ENCODE measurements at places on chromosomes 5 and 9.
A peak's percentile ranks its signal among the peaks of the same experiment; 100 is the strongest.

- no peak for DNase-seq
Observed at GRCh38 chr9:94612071-94612470, 18.4 kb upstream of the FBP2 start.

DNA sequence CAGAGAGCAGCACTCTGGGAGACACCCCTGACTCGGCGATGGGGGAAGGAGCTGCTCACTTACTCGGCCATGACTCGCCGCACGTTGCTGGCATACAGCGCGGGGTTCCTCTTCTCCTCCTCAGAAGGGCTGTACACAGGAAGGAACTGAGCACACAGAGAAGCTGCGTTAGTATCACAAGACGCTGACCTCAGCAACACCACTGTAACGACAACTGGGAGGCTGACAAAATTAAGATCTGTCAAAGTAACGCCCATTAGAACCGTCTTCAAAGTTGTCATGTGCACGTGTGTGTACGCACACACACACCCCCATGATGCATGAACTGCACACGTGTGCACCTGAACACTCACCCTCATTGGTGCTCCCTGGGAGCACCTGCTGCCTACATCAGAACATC, 32.1 kb upstream of the SLC6A3 start:
- DNase-seq = no peak

GRCh38 chr5:77255617-77256016, 45.1 kb downstream of the PDE8B start:
- no peak for DNase-seq

DNA sequence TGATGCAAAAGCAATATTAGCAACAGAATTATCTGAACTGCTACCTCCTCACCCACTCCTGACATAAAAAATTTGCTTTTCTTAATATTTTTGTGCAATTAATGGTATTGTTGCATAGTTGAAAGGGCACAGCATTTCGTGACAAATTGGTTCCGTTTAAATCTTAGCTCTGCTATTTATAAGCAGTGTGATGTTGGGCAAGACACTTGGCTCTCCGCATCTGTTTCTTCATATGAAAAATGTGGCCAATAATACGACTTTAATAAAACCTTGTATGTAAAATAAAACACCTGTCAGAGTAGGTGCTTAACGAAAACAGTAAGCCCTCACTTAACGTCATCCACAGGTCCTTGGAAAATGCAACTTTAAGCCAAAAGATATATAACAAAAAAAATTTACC, 4.2 kb downstream of the TMEM167A start:
- DNase-seq = no peak

- no peak for DNase-seq
Observed at GRCh38 chr9:13929013-13929412, 384.9 kb downstream of the NFIB start.

DNA sequence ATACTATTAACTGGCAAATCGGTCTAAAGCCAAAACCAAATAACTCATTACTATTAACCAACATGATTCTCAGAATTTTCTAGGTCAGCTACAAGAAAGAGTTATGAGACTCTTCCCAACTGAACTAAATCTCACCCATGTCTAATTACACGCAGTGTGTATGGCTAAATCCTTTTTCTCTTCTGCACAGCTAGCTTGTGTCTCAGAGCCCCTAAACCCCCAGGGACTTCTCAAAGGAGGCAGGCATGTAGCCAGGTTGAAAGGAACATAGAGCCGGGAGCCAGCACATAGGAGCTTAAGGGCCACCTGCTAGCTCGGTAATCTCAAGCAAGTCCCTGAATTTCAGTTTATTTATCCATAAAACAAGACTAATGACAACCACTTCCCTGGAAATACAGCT, 2.2 kb upstream of the GZMK start:
- no peak for DNase-seq

DNA sequence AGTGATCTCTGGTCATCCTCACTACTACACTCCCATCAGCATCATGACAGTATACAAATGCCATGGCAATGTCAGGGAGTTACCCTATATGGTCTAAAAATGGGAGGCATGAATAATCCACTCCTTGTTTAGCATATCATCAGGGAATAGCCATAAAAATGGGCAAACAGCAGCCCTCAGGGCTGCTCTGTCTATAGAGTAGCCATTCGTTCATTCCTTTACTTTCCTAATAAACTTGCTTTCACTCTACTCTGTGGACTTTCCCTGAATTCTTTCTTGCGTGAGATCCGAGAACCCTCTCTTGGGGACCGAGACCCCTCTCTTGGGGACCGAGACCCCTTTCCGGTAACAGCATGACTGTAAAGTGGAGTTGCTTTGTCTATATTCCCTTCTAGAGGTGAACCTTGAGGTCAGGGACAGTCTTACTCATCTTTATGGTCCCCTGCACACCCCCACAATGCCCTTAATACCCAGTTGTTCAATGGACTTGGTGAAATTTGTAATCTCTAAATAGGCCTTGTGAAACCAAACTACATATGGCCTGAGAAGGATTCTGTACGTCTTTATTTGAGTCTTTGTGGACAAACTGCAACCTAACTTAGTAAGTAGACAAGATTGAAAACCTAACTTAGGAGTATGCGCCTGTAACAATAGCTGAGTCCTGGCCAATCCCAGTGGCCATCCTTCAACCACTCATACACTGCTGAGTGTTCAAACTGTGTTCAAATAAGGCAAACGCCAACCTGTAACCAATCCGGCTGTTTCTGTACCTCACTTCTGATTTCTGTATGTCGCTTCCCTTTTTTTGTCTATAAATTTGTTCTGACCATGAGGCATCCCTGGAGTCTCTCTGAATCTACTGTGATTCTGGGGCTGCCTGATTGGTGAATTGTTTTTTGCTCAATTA, 32.3 kb upstream of the UBTD2 start:
- DNase-seq = no peak

DNA sequence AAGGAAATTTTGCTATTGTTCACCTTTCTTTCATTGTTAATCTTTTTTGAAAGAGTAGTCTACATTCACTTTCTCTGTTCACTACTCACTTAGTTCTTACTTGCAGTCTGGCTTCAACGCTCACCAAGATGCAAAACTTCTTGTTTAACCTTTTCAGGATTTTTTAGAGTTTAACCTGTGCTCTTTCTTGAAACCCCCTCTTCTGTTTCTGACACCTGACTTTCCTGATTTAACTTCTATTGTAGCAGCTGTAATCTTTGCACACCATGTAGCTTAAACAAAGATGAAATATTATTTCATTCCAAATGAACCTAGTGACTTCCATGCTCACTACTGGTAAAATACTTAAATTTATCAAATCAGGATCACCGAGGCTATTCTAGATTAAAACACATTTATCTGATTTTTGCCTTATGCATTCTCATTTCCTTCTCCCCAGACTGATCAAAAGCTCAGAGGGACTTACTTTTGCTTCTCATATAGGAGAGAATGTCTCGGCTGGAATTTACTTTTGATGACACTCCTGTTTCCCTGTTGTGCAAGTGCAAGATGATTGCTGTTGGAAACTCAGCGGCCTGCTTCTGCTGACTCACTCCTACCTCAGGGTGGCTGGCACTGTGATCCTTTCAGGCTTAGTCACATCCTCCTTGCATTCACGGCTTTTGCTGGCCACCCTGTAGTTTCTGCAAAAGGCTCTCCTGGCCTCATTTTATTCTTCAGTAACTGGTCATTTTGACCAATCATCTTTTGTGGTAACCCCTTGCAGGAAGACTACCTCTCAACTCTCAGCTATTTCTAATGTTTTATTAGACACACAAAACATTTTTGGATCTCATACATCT, 109.3 kb upstream of the IFNE start:
- DNase-seq = no peak

DNA sequence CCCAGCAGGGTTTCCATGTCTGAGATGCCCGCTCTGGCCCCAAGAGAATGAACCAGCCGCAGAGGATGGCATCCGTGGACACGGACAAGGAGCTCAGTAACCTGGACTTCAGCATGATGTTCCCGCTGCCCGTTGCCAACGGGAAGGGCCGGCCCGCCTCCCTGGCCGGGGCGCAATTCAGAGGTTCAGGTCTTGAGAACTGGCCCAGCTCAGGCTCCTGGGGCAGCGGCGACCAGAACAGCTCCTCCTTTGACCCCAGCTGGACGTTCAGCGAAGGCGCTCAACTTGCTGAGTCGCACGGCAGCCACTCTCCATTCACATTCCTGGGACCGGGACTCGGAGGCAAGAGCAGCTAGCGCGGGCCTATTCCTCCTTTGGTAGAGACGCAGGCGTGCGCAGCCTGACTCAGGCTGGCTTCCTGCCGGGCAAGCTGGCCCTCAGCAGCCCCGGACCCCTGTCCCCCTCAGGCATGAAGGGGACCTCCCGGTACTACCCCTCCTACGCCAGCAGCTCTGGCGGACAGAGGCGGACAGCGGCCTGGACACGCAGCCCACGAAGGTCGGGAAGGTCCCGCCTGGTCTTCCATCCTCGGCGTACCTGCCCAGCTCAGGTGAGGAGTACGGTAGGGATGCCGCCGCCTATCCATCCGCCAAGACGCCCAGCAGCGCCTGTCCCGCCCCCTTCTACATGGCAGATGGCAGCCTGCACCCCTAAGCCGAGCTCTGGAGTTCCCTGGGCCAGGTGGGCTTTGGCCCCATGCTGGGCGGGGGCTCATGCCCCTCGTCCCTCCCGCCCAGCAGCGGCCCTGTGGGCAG, 74.4 kb downstream of the INSL6 start:
- no peak for DNase-seq

DNA sequence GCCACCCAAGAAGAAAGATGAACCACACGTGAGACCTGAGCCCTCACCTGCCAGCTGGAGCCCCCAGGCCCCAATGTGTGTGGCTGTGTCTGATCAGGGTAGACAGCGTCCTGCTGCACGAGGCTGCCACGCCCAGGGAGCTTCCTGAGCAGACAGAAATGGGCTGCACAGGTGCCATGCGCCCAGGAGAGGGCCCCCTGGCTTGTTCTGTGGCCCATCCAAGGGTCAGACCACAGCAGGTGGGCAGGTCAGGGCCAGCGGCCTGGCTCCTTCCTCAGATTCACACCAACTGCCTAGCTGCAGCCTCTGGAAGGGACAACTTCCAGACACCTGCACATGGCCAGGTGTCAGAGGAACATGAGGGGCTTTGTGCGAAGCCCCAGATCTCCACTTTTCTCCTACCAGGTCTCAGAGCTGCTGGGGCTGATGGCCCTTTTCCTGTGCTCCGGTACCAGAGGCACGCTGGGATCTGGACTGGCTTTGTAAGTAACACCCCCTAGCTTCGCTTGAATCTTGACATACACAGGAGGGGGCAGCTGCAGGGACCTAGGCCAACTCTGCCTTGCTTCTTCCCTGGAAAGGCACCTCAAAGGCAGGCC, 10.8 kb downstream of the SARDH start:
- no peak for DNase-seq

- no peak for DNase-seq
Observed at GRCh38 chr5:128350705-128351104, 187.3 kb downstream of the FBN2 start.

GRCh38 chr5:72623936-72624335, 116.7 kb upstream of the ZNF366 start:
- no peak for DNase-seq

DNA sequence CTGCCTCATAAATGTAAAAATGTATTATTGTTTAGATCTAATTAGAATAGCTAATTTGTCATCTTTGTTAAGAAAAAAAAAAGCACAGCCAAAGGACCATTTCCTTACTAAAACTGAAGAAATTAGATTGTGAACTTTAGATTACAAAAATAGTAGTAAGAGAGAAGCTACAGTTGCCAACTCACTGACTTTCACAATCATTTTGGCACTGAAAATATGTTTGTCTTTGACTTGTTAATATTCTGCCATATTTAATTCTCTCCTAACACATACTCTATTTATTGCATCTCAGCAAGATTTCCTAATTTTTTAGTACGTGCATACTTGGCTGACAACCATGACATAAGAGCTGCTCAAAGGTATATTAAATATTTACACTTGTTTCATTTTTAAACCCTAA, 297.1 kb downstream of the TUSC1 start:
- no peak for DNase-seq

DNA sequence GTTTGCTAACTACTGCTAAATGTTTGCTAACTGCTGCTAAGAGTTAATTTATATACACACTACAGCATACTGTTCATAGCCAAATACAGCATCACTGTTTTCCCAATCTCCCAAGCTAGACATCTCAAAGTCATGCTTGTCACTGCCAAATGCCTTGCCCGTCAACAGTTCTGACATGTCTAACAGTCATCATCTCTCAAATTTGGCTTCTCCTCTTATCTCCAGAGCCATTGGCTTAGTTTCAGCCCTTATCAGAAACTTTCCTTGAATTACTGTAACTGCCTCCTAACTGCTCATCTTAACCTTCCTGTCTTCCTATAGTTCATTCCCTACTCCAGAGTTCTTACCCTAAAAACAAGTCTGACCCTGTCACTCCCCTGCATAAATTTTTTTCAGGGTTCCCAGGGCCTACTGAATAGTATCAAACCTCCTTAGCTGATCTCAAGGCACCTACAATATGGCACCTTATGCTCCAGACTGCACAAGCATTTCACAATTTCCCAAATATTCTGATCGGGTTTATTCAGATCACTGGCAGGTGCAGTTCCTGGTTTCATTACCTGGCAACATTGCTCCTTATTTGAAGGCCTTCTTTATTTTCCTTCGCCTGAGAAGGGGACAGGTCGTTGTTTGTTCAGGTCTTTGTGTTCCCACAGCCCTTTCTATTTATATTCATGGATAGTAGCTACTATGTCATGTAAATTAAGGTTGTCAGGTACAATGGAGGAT, 55.9 kb upstream of the ANKRD55 start:
- peak; percentile 36 for DNase-seq

DNA sequence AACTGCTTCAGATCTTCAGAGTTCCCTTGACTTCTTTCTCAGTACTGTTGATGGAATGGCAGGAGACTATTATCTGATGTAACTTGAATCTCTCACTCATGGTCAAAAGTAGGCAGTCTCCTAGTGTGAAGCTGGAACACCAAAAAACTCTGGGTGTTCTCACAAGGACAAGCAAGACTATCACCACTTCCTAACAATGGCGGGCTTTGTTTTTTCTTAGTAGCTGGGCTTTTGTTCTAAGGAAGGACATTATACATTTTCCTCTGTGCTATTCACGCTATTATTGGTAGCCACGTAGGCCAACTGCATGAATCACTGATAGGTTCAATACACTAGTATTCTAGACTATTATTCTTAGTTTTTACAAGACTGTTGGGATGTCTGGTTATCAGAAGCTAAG, 67.7 kb upstream of the ATG10 start:
- no peak for DNase-seq

- no peak for DNase-seq
Observed at GRCh38 chr5:65334077-65334476, 147.6 kb downstream of the ADAMTS6 start.

DNA sequence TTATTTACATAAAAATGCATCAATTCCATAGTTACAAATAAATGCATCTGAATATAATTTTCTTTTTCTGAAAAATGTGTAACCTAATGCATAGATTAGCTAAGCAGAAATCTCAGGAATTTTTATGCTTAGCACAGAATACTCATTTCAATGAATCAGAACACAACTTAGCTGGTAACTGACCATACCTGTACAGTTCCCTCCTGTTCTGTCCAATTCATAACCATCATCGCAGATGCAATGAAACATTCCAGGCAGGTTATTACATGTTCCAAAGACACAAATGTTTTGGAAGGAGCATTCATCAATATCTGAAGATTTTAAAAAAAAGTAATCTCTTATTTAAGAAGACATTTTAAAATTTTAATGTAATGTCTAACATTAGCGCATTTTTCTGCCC, 219.4 kb downstream of the FBN2 start:
- DNase-seq = no peak
